ENCODE measurements at places on chromosomes 6 and 20. TPM values are rescaled to one million over a fixed set of nuclear protein-coding genes. Genes with fewer than 3 reads are reported as not detected.

The GJA10 gene
- not detected for total RNA-seq

The SOD2 gene
- total RNA-seq, result 54.9 TPM

GRCh38 chr6:108114841-108115597, 40.5 kb upstream of the OSTM1 start:
- peak; percentile 89 for DNase-seq

DNA sequence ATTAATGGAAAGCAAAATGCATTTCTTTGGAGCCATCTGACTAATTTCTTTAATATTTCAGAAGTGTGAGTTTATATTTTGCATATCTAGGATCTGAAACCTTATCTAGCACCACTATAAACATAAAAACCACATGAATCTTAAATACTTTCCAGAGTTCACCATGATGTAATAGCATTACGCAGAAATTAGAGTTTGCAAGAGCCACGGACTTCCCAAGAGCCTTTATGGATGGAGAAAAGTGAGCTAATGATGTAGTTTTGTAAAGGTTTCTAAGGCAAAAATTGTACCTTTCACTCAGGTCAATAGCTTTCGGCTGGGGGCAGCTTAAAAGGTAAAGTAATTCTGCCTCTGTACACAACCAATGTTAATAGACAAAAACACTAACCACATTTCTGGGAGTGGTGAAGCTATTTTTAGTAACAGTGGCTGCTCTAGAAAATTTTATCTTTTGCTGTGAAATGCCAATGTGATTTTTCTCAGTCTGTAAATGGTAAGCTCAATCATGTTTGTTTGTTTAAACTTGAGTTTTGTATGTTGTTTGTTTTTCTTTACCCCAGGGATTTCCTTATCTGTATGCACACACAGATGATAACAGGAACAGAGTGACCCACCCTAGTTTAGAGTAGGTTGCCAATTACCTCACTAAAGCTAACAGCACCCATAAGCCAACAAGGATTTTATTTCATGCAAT, 80.5 kb downstream of the FILIP1 start:
- DNase-seq, result no peak

DNA sequence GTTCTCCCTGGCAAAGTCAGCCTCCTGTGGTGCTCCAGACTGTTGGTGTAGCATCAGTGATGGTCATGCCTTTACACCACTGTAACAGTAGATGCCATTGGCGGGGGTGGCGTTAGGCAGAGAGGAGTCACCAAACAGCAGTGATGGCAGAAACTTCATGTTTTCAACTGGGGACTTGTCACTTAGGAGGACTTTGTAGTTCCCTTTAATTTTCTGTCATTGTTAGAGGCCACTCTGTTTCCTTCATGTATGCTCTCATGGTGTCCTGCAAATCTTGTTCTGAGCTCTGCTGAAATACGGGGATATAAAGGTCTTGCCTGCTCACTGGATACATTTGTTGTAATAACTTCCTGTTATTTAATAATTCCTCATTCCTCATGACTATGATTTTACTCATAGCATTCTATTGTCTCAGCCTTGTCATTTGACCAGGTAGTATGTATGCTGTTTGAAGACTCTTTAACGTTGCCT, 4.6 kb downstream of the MAP3K4 start:
- DNase-seq, result no peak
